ENCODE measurements at places on chromosomes 7 and 10. TPM values are rescaled to one million over a fixed set of nuclear protein-coding genes. Genes with fewer than 3 reads are reported as not detected.

GRCh38 chr7:32941181-32941580 lies 16.1 kb upstream of the FKBP9 start:
- no peak for DNase-seq

DNA sequence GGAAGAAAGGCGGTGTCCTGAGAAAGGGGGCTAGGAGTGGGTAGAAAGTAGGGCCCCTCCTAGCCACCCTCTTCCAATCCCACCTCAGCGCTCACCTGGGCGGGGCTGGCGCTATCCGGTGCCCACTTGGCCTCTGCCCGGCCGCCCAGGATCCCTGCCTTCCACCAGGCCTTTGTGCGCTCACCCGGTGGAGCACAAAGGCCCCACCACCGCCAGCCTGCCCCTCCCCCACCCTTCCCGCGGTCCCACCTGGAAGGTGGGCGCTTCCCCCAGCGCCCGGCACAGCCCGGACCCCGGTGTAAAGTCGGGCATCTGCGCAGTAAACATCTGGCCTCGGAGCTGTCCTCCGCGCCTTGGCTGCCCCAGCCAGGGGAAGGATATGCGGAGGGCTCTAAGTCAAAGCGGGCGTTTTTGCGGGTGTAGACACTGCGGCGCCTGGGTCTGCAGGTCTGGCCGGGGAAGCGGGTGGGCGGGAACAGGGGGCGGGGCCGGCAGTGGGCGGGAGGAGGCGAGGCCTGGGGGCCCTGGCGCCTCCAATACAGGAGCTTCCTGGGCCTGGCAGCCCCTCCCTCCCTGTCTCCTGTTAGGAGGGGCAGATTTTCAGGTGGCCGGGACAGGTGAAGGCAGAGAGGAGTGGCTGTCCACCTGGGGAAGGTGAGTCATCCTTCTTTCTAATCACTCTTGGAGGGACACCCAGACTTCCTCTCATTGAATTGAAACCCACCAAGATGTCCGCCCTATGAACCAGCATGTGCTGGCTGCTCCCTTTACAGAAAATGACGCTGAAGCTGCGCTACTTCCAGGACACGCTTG lies 49.3 kb downstream of the PNLIPRP2 start:
- no peak for DNase-seq

DNA sequence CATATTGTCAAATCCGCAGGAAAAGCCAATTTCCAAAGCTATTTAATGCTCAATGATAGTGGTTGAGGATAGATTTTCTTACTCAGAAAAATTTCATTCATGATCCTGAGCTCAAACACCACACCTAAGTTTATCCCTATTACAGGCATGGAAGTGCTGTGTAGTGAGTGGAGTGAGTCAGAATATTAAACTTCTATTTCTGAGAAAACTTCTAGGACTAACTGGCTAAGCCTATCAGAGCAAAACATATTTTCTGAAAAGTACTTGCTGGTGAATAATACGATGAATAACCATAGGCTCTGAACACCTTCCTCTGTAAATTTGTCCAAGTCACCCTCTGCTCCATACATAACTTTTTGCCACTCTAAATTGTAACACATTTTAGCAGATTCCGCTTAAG lies 221.5 kb downstream of the SUGCT start:
- DNase-seq, result no peak

- no peak for DNase-seq
Observed at GRCh38 chr7:137454767-137455166, 111.2 kb upstream of the PTN start.

DNA sequence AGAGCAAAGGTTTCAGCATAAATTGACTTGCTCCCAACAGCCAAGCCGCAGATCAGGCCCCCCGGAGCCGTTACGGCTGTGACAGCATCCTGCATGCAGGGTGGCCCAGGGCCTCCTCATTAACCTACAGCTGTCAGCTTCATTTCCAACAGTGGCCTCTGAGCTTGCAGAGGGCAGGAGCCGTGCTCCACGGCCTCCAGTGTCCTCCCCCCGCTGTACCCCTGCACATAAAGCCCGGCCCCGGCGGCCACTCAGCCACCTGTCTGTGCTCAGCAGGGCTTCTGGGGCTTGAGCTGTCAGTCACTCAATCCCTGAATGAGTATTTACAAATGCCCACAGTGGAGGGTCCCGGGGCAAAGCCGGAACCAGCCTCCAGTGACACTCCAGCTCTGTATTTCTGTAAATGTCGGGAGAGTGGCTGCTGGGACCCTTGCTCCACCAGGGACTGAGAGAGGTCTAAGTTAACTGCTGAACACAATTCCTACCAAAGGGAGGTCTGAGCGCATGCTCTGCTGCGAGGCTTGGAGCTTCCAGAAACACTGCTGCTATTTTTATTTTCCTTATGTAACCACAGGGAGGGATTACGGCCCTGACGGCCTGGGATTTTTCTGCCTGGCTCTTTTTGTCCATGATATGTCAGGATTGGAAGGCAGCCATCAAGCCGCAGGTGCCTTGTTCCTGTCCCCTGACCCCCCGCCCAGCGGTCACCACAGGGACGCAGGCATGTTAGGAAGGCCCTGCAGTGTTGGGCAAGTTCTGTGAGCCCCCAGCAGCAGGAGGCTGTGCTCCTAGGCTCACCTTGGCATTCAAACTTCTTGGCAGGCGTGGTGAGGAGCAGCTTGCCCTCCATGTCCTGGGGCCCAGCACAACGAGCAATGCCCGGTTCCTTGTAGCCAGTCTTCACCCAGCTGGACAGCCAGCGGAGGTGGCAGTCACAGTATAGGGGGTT lies 165.0 kb downstream of the SLIT1 start:
- peak; percentile 70 for DNase-seq

GRCh38 chr10:47041396-47042198 lies 130.4 kb downstream of the PTPN20 start:
- DNase-seq, result no peak

DNA sequence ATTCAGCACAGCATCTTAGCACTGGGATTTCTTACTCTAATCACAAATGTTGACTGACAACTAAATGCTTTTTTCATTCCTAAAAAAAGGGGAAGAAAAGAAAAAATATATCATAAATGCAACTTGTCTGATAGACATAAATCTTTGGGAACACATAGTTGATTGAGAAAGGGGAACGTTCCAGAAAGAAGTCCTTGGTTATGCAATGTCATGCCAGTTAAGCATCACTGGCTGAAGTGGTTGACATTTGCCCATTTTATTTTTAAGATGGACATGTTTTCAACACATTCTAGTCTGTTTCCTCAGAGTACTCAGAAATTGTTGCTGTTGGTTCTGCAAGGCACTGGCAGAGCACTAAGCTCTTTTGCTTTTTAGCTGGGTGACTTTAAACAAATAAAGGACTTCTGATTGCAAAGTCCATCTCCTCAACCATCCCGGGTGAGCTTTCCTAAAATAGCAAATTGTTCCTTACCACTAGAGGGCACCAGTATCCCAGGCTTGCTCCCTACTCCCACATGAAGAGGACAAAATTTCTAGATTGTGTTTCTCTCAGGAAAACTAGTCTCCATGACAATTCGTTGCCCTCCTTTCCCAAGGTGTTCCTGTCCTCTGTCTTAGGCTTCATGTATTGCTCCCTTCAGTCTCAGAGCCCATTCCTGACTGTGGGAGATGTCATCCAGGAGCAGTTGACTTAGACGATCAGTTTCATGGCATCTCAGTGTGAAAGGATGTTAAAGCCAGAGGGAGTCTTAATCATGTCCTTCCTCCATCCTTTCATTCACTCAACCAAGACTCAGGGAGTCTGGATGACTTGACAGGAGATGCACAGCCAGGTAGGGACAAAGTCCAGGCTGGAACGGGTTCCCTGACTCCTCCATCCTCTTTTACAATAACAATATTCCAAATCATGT lies 23.9 kb downstream of the OPALIN start:
- DNase-seq, result no peak

Gene ASB10
- 13.1 TPM for total RNA-seq

Gene TMEM168
- 21.7 TPM for total RNA-seq

Gene KAZALD1
- total RNA-seq, result 9.2 TPM
